Dermis blood vessel endothelial cell (primary cell): ENCODE measurements at places on chromosomes 4 and X. TPM values are rescaled to one million over a fixed set of nuclear protein-coding genes. Genes with fewer than 3 reads are reported as not detected.

- no peak for DNase-seq
These were observed 18.7 kb downstream of the CHM start for GRCh38 chrX:86028681-86029080.

DNA sequence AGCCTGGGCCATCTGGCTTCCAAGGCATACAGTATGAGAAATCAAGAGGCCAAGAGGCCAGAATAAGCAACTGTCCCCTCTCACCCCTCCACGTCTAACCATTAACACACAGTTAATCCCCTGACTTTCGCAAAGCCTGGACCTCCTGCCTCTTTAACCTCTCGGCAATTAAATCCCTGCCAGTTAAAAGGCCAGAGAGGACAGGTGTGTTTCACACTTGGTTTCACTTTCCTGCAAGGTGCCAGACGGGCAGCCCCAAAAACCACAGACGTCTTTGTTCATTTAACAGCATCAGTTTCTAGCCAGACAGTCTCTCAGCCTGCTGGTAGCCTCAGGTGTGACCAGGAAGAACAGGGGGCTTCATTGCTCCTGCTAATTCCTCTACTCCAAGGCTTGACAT lies 91.1 kb upstream of the KIT start:
- no peak for DNase-seq

CA5B gene
- 1.5 and 2.7 TPM in 2 replicates for total RNA-seq

IL1RAPL1 gene
- not detected in 2 replicates for total RNA-seq

GPC4 gene
- total RNA-seq, result 0.14 and 0.34 TPM in 2 replicates

- no peak for DNase-seq
These were observed 16.2 kb upstream of the RAP2C start for GRCh38 chrX:132235488-132235887.

DNA sequence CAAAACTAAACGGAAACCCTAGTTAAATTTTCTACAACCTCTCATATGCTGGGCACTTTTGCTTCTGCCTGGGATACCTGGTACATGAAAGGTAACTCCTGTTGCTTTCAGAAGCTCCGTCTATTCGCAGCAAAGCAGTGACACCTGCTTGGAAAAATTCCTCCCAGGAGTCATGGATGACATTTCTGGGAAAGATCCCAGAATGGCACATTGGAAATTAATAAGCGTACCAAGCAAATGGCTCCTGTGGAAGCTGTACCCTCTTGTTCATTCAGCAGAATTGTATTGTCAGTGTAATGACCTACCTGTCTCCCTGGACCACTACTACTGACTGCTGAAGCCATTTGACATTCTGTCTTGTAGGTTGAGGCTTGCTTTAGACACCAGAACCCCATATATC lies 349.7 kb upstream of the NOCT start:
- DNase-seq, result no peak
